ENCODE measurements at places on chromosomes 12 and 14. TPM values are rescaled to one million over a fixed set of nuclear protein-coding genes. Genes with fewer than 3 reads are reported as not detected.

DNA sequence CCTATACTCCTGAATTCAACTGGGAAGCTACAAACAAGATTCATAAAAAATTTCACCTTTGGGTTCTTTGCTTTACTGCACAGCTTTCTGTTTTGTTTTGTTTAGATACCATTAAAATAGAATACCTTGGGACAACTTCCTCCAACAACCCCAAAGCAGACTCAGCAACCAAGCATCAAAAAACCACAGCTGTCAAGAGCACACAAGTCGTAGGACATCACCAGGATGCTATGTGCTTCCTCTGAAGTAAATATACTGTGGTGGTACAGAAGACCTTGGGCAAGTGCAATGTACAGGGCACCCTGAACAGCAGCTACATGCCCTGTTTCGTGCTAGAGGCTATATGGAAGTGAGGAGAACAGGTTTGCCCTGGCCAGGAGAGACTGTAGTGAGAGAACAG lies 359.3 kb downstream of the BCL11B start:
- DNase-seq, result peak; percentile 3

DNA sequence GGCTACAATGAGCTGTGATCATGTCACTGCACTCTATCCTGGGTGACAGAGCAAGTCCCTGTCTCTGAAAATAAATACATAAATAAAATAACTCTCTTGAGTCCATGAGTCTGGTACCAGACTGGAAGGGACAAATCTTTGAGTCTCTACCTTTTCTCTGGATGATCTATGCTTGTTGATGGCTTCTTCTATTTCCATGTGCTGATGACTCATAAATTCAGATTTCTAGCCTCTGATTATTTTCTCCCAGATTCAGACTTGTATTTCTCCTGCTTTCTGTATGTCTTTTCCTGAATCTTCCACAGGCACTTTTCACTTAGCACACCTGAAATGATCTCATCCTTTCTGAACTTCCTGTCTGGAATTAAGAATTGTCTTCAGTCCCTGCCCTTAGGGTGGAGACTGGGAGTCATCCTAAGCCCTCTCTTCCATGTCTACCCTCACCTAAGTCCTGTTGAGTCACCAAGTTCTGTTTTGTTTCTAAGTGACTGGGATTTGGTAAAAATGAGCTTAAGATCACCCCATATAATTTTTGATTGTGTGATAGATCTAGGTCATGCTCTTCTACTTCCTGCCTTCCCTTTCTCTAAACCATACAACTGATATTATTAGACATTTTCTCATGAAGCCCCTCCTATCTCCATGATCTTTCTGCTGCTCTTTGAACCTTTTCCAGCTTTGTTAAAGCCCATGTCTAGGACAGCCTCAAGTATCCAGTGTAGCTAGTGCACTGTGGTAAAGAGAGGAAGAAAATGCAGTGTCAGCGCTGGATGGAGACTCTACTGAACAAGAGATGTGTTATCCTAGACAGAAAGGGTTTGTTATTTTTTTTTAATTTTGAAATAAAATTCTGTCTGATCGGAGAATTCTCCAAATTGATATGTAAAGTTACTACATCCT lies 13.1 kb downstream of the AKAP6 start:
- DNase-seq, result no peak

- DNase-seq, result no peak
Measured at GRCh38 chr14:35400648-35401421, 3.7 kb downstream of the NFKBIA start.

GRCh38 chr12:442235-442884 lies 17.4 kb upstream of the B4GALNT3 start:
- DNase-seq, result no peak

KRT72 gene
- not detected for total RNA-seq

DNA sequence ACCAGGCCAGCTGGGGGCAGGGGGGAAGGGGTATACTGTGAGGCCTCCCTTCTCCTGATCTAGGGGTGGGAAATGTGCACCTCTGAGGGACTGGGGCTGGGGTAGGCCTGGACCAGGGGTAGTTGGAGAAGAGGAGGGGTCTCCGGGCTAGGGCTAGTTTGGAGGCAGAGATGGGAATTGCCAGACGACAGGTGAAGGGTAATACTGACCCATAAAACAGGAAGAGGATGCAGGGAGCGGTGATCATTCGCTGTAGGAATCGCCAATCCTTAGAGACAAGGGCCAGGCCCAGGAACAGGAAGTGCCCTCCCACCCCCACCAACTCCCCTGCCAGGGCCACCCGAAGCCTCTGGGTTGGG lies 4.4 kb downstream of the SLC22A17 start:
- no peak for DNase-seq

DNA sequence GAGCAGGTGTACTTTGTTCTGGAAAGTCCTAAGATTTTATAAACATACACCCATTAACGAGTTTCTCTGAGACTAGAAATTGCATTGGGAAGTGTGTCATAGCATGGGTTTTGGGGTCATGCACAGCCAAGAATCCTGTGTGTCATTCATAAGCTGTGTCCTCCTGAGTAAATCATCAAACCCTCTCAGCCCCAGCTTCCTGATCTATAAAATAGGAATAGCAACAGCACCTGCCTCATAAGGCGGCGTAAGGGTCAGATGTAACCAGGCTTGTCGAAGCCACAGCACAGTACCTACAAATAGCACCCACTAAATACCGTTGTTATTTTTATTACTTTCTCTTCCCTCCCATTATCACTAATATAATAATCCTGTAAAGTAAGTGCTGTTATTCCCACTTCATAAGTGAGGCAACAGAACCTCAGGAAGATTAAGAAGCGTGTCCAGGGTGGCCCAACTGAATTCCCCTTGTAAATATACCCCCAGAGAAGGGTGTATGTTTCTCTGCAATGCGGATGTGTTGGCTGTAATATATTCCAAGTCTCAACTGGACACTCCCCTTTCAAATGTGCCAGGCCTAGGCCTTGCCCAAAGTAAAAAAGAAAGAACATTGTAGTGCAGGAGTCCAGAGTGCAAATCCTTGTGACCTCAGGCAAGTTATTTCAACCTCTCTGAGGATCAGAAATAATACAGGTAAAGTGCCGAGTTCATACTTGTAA lies 188.3 kb upstream of the BCL2L14 start:
- no peak for DNase-seq

DNA sequence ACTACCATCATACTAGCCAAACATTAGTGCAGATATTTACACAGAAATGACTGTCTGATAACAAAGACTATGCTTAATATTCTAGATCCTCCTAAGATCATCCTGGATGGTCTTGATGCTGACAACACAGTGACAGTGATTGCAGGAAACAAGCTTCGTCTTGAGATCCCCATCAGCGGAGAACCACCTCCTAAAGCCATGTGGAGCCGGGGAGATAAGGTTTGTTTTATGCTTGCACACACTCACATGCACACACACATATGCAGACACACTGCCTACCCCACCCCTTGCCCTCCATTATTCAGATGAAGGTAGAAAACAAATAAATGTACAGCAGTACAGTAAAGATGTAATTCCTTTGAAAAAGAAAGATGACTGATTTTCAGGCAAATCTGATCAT lies 44.4 kb upstream of the CHPT1 start:
- no peak for DNase-seq

DNA sequence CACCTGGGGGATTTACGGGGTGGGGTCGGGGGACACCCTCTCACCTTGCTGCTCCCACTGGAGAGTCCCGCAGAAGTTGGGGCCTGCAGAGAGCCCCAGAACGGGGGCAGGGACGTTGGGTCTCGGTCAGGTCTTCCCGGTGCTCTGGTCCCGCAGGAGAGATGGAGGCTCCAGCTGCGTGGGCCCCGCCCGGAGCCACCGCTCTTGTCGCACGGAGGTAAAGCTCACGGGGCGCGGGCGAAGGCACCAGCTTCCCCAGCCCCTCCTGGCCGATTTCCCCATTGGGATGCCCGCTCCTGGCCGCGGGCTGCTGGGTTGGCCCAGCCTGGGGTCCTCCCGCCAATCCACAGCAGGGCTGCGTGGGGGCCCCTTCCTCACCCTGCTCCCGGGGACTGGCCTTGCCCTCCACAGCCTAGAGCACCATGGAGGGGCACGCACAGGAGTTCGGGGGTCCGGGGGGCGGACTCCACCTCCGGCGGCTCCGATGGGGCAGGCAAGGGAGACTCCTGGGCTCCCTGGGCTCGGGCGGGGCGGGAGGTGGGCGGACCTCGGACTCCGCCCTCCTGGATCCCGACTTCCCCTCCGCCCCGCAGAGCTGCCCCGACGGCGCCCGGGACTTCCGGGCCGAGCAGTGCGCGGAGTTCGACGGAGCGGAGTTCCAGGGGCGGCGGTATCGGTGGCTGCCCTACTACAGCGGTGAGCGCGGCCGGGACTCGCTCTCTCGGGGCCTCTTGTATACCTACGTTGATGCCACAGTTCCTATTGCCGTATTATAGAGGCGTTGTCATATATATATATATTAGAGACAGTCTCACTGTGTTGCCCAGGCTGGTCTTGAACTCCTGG lies 8.4 kb downstream of the PAPLN start:
- peak; percentile 87 for DNase-seq

- no peak for DNase-seq
Measured at GRCh38 chr12:87982208-87982607, 47.0 kb downstream of the C12orf50 start.

GRCh38 chr12:43208221-43208620 lies 343.8 kb downstream of the ADAMTS20 start:
- DNase-seq, result peak; percentile 51

DNA sequence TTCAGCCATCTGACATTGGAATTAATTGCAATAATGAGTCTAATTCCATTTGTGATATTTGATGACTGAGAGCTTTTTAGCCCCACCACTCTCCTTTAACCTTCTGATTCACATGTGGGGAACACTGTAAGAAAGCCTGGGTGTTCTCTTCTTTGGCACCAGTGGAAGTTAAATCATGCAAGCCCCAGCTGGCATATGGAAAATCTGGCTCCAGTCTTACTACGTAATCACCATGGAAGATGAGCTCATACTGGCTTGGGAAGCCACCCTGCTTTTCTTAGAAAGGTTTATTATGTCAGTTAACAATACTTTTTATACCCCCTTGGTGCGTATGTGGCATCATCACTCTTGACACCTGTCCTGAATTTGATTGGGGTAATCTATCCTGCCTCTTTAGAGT lies 479.3 kb downstream of the SLC16A7 start:
- no peak for DNase-seq

DNA sequence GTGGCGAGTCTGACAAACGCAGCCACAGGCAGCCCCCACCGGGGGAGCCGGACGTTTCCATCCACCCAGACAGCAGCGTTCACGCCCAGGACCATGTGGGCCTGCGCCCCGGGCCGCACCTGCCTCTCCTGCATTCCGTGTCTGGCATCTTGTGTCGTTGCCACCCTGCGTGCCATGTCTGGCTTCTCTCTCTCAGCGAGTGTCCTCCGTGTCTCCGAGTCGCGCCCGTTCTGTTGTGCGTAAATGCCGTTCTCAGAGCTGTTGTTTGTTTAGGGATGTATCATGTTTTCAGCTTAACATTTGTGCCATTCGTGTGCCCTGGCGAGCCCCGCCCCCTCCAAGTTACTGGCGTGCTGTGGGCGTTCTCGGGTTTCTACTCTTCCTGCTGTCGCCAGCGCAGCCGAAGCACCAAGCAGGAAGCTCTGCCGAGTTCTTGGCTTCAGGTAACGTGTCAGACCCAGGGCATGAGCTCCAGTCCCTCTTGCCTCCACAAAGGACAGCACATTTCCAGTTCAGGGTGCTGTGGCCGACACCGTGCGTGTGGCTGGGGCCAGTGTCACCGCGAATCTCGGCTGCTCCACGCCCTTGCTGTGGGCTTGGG lies 34.6 kb downstream of the NOC4L start:
- peak; percentile 67 for DNase-seq

DNA sequence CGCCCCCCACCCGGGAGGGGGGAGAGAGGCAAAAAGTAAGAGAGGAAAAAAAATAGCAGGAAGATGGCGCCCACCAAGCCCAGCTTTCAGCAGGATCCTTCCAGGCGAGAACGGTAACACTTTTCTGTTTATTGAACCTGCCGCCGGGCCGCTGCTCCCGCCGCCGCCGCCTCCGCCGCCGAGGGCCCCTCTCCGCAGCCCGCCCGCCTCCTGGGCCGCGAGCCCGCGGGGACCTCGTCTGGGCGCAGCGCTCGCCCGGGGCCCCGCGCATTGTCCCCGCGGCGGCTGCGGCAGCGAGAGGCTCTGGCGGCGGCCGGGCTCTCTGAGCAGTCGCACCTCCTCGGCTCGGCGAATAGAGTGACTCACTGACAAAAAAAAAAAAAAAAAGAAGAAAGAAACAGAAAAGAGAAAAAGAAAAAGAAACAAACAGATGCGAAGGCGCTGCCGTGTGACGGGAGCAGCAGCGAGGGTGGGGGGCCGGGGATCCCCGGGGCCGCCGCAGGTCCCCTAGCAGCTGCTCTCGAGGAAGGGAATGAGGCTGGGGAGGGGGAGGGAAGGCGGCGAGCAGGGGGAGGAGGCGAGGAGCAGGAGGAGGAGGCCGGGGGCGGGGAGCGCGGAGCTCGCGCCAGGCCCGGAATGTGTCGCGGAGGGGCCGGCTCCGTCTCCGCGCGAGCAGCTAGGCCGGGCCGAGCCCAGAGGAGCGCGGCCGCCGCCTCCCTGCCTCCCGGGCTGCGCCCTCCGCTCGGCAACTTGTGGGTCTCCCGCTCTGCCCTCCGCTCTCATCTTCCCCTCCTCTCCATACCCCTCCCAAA lies 781 bp downstream of the NPAS3 start:
- DNase-seq, result peak; percentile 91

DNA sequence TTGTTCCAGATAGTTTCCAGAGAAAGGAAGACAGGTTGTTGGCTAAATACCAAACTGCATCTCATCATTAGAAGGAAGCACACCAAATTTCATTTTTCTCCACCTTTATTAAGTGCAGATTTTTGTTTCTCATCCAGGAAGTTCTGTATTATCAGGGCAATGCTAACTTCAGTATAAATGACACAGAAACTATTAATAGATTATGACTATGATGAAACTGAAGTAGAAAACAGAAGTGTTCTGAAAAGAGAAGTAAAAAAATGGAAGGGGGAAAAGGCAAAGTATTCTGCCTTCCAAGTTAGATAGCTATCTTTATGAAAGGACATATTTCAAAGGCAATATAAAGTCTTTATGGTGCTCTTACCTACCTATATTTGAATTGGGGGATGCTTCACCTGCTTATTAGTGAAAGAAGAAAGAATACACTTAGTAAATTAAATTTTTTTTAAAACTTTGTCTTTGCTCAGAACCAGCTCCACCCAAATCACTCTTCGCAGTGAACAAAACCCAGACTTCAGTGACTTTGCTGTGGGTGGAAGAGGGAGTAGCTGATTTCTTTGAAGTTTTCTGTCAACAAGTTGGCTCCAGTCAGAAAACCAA lies 223.9 kb downstream of the PTPRO start:
- DNase-seq, result no peak

GRCh38 chr14:96745500-96746051 lies 51.6 kb upstream of the VRK1 start:
- no peak for DNase-seq

CLEC2D gene
- total RNA-seq, result 12.6 TPM

DNA sequence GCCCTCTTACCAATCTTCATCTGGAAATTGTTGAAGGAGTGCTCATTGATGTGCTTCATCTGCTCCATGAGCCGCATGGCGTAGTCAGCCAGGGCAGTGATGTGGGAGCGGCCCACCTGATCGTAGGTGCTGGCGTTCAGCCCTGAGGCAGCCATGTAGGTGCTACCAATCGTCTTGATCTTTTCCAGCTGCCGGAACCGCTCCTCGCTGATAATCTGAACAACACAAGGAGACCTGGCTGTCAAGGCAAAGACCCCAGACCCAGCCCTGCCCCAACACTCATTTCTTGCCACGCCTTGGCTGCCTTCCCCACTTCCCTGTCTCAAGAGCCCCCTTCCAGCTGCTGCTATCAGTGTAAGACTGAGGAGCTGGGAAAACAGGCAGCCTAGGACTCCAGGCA lies 18.1 kb downstream of the ADCY6 start:
- no peak for DNase-seq

CIDEB gene
- 10.8 TPM for total RNA-seq
